HL-60 (cell line): ENCODE measurements at places on chromosomes 2 and 18.
A peak's percentile ranks its signal among the peaks of the same experiment; 100 is the strongest.

- DNase-seq = no peak
These were observed 31.2 kb upstream of the GPR17 start for GRCh38 chr2:127614731-127615130.

- DNase-seq = no peak
These were observed 61.8 kb downstream of the TBC1D8 start for GRCh38 chr2:101089419-101089818.

- DNase-seq = peak; percentile 66
These were observed 35.1 kb upstream of the CYRIA start for GRCh38 chr2:16700551-16701259.

- no peak for DNase-seq
These were observed 166.5 kb upstream of the MYCN start for GRCh38 chr2:15773846-15774245.

DNA sequence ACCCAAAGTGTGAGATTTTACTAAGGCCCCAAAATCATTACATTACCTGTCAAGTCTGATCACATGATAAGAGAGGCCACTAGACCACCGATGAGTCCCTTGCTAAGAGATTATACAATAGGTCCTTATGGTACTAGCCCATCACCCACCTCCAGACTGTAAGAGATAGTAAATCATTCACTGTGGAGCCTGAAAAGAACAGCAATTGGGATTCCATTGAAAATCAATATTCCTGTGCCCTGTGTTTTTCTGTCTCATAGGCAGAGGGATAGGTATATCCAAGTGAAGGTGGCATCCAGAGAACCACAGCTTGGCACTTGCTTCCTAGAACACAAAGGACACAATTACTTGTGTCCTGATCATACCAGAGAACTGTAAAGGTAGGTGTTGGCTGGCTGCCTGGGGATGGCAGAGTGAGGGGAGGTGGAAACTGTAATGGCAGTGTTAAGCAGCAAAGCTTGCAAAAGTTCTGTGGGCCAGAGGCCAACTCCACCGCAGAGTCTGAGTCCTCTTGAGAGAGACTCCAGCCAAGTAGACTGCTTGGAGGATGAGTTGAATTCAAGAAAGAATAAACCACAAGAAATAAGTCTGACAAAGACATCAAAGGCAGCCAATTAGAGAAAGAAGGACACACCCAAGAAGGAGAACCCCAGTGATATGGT, 102.0 kb upstream of the PIEZO2 start:
- no peak for DNase-seq

DNA sequence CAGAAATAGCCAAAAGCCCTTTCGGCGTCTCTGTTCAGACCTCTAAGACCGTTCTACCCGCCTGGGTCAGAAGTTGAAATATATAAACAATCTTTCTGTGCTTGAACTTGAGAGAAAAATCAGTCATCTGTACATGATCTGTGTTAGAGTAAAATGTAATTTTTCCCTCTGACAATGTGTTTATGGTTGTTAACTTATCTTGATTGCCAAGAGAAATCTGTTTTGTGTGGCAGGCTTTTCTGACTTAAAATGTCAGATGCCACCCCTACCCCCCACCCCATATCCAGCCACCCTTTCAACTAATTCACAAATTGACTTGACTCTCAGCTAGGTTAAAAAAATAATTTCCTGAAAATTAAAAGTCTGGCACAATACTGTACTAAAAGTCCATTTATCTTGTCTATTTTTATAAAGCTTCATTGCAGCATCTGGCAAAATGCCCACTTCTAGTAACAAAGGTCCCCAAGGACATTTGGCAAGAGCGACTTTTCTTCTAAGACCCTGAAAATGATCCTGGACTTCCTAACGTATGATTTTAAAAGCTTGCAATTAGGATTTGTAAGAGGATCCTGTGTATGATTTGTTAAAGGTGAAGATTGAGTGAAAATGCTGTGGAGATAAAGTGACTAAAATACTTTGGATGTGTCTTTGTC, 304.2 kb downstream of the EPHA4 start:
- DNase-seq = no peak

- no peak for DNase-seq
These were observed 200.3 kb upstream of the SLC39A10 start for GRCh38 chr2:195456771-195457170.

- DNase-seq = no peak
These were observed 58.7 kb downstream of the DTNB start for GRCh38 chr2:25614711-25615110.

DNA sequence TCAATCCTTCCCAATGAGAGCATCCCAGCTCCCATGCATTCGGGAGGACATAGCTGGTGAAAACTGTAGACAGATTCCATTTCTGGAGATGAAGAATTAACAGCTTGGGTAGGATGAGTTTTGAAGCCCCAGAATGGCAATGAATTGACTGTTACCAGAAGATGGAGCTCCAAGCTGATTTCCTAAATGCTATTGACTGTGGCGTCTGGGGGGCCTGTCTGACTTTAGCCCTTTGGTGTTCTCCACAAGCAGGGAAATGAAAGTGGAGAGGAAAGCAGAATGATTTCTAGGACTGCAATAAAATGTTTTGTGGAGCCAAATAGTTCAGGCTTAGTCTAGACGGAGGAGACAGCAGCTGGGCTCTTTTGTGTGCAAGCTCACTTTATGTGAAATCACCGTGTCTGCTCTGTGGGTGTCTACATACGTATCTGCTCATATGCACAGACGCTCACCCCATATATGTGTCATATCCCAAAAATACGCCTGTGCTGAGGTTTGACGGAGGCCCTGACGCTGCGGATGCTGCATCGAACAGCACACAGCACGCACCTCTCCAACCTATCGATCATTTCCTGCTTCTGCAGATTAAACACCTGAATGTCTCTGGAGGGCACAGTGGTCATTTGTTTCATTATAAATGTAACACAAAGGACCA, 166.4 kb upstream of the PXDN start:
- DNase-seq = no peak

DNA sequence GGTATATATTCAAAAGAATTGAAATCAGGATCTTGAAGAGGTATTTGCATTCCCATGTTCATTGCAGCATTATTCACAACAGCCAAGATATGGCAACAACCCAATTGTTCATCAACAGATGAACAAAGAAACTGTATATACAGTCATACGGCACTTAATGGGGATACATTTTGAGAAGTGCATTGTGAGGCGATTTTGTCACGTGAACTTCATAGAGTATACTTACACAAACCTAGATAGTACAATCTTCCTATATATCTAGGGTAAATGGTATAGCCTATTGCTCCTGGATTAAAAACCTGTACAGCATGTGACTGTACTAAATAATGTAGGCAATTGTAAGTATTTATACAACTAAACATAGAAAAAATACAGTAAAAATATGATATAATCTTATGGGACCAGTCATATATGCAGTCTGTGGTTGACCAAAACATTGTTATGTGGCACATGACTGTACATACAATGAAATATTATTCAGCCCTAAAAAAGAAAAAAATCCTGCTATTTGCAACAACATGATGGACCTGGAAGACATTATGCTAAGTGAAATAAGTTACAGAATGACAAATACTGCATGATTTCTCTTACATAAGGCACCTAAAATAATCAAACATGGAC, 9.2 kb upstream of the BBS5 start:
- no peak for DNase-seq

DNA sequence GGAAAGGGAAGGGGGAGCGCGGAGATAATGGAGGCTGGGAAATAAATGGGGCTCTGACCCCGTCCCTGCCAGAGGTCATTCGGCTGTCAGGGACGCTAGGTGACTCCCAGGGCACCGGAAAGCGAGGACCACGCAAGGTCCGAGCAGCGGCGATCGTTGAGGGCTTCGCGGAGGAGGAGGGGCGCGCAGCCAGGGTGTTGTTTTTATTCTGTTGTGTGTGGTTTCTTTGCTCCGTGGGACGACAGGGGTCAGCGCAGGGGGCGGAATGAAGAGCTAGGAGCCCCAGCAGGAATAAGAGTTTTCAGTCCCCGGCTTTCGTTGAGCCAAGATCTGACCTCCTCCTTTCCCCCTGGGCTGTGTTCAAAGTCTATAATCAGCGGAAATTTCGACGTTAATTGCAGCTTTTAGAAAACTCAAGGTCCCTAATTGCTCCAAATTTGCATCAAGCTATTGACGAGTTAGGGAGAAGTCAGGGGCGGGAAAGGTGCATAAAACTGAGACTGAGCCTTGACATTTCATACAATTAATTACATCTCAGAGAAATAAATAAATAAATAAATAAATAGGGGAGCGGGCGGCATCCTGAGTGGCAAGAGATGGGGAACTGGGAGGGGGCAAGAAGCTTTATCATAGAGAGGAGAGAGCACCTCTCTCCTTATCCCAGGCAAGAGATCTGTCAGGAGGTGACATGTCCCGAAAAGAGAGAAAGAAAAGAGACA, 2.2 kb downstream of the GAD1 start:
- no peak for DNase-seq

DNA sequence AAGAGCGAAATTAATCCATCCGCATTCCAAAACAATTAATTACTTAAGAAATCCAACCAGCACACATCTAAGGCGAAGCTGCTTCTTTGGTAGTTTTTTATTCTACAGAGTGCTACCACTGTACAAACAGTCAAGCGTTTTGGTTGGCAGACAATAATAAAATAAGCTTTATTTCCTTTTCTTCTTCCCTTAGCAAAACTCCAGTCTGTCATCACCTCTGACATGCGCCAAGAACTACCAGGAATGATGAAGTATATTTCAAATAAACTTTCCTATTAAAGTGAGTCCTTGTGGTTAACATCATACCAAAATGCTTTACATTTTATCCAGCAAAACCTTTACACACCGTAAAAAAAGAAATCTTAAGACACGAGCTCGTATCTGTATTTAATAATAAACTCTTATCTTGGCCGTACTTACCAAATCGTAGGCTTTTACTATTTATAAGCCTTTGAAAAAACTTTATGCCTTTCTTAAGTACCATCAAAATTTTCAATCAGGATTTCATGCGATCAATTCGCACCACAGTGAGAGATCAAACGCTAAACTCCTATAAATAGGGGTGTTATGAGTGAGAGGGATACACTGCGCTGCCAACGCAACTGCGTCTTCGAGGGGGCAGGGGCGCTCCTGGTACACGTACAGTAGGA, 1.3 kb downstream of the ATL2 start:
- no peak for DNase-seq

- no peak for DNase-seq
These were observed 224.2 kb downstream of the NUP35 start for GRCh38 chr2:183348492-183348891.

- DNase-seq = no peak
These were observed 10.0 kb downstream of the CAPN10 start for GRCh38 chr2:240596491-240596931.

GRCh38 chr2:218796691-218797090, 14.7 kb downstream of the CYP27A1 start:
- no peak for DNase-seq

GRCh38 chr2:86225581-86225980, 26.3 kb downstream of the MRPL35 start:
- peak; percentile 74 for DNase-seq

- no peak for DNase-seq
These were observed 64.1 kb downstream of the CPS1 start for GRCh38 chr2:210620456-210620855.

DNA sequence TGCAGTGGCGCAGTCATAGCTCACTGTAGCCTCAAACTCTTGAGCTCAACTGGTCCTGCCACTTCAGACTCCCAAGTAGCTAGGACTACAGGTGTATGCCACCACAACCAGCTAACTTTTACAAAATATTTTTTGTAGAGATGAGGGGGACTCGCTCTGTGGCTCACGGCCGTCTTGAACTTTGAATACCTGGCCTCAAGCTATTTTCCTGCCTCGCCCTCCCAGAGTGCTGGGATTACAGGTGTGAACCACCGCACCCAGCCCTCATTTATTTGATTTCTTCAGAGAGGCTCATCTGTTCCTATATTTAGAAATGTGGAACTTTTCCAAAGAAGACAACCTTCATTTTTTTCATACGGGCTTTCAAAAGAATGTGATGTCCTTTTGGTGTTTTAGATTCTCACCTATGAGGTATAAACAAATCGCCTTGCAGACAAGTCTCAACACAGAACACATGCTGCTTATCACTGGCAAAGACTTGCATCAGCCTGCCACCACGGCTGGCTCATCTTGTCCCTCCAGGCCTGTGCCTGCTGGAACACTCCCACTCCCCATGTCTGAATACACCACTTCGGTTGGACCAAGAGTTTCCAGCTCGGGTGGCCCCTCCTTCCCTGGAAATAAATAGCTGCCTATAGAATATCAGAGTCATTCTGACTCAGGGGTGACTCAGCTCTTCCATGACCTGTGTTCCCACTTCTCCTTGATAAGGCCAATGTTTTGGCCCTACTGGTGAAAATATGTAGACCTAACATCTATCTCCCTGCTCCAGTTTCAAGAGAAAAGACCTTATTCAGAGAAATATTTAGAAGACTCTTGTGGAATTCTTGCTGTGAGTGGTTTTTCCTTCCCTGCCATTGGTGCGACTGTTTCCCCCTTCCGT, 202.6 kb downstream of the TGIF1 start:
- peak; percentile 98 for DNase-seq

GRCh38 chr2:20051532-20052228, at the start of gene LAPTM4A:
Gene LAPTM4A, minus strand, starts transcription at chr2:20051628. Its CDS starts 108 bp downstream, at chr2:20051520.
- peak; percentile 99 for DNase-seq

GRCh38 chr2:217662984-217663602, 339.7 kb downstream of the TNS1 start:
- no peak for DNase-seq

DNA sequence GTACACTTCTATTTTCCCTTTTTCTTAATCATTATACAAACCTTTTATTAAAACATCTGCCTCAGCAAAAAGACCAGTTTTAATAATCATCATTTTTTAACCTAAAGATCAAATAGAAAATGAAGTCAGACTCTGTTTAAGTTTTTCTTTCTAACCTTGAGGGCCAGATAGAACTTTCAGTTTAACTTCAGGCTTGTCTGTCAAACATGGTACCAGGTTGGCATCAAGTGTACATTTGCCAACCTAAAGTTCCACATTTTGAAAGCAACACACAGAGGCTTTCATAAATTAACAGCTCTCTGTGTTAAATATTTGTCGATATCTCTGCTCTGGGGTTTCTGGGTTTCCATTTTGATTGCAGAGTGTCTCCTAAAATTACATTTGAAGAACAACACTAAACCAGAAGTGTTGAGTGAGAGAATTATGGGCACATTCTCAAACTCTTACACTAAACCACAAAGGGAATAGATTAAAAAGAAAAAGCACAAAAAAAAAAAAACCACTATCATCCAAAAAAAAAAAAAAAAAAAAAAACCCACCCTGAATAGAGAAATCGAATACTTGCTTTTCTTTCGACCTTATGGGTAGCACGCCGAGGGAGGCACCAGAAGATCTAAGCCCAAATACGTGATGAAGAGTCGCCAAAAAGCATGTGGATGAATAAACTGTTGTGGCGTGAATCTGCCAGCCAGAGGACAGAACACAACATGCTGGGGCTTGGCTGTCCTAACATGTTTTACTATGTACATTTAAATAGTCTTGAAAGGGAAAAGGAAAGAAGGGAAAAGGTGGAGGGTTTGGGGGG, 166.2 kb downstream of the TCF4 start:
- no peak for DNase-seq

GRCh38 chr2:28350791-28351285, 41.8 kb upstream of the FOSL2 start:
- DNase-seq = no peak

- DNase-seq = no peak
These were observed 5.1 kb downstream of the SP140 start for GRCh38 chr2:230230496-230231200.
